ENCODE measurements at places on chromosomes 4 and X.

GRCh38 chrX:97102938-97103337 is 219.2 kb downstream of the RPA4 start:
- DNase-seq, result no peak

DNA sequence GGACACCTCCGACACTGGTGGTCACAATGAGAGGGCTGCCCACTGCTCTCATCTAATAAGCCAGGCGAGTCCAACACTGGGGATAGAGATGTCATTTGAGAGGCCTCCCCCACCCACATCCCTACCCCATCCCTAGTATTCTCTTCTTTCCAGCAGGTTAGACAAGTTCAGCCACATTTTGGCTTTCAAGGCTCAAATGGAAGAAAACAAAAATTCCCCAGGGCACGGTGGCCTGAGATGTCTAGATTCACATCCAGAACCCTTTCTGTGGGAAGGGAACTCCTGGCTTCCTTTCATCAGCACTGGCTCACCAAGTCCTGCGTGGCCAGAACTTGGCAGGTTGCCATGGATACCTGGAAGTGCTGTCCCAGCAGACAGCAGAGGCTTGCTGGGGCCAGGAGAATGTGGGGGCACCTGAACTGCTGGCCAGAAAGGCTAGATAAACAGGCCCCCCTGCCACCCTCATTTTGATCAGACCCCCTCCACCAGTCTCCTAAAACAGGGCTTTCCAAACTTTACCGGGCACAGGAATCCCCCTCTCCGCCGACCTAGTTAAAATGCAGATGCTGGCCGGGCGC is 1.3 kb upstream of the NYX start:
- no peak for DNase-seq

GRCh38 chrX:97117572-97117971 is 233.9 kb downstream of the RPA4 start:
- no peak for DNase-seq

- DNase-seq, result no peak
These were observed 406.5 kb downstream of the IQCM start for GRCh38 chr4:149409146-149409545.

- DNase-seq, result no peak
These were observed 15.4 kb upstream of the FAM9C start for GRCh38 chrX:13059637-13060499.

Measured in stimulated activated CD4-positive, alpha-beta T cell treated with anti-CD3 and anti-CD28 coated beads, Interleukin-1b, Interleukin-23, amount 100 ng/mL, for 1 hour (primary cell).